ENCODE measurements at places on chromosomes 7 and 10.

DNA sequence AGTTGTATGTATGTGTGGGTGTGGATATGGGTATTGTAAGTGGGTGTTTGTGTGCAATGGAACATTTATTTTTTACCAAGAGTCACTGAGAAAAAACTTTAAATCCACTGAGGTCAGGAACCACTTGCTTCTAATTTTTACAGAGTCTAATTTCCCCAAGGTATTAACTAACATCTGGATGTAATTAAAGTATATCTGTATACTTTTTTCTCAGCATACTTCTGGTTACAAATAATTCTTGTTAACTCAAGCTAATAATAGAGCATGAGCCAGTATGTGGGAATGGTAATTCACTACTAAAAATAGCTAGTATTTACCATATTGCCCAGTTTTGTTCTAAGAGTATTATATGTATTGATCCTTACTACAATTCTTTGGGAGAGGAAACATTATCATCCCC is 24.6 kb upstream of the STEAP4 start:
- DNase-seq, result peak; percentile 57

DNA sequence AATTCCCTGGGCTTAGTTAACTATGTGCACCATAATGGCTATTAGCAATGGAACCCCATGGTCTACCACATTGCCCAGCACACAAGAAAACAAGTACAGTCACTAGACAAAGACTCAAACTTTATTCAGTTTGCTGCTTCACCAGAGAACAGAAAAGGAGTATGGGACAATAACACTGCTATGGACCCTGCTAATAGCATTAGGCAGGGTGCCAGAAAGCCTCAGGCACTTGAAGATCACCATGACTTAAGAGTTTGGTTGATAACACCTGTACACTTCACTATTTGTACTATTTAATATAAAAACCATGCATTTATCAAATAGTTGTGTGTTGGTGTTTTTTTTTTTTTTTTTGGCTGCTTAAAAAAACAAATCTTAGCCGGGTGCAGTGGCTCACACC is 159.6 kb downstream of the KMT2E start:
- DNase-seq, result no peak

- DNase-seq, result no peak
These were observed 293.3 kb downstream of the USP6NL start for GRCh38 chr10:11317936-11318670.

DNA sequence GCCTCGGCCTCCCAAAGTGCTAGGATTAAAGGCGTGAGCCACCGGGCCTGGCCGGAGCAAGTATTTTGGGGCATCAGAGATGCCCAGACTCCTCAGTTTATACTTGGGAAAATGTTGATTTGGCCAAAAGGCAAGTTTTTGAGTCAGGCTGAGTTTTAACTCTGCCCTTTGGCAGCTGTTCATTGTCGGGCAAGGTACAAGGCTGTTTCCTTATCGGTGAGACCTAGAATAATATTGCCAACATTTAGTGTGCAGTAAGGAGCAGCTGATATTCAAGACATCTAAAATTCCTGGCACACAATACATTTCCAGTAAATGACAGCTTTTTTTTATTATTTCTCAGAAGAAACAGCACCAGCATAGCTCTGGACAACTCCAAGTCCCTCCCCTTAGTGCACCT is 147.6 kb upstream of the C7orf33 start:
- no peak for DNase-seq

GRCh38 chr7:140215281-140215680 is 38.5 kb upstream of the KDM7A start:
- DNase-seq, result no peak

DNA sequence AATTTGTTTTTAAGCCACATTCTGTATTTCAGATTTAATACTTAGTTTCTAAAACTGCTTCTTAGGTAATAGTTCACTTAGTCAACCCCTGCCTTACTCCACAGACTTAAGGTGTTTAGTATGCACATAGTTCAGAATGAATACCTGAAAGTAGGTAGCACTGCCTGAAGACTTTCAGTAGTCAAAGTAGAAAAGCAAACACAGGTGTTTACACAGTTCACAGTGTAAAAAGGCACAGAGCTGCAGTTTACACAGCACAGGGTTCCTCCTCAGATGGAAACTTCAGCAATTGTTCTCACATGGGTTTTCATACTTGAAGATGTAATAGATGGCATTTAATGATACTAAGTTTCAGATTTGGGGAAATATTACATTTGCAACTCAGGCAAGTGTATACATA is 3.1 kb upstream of the PKD1L1 start:
- DNase-seq, result no peak

DNA sequence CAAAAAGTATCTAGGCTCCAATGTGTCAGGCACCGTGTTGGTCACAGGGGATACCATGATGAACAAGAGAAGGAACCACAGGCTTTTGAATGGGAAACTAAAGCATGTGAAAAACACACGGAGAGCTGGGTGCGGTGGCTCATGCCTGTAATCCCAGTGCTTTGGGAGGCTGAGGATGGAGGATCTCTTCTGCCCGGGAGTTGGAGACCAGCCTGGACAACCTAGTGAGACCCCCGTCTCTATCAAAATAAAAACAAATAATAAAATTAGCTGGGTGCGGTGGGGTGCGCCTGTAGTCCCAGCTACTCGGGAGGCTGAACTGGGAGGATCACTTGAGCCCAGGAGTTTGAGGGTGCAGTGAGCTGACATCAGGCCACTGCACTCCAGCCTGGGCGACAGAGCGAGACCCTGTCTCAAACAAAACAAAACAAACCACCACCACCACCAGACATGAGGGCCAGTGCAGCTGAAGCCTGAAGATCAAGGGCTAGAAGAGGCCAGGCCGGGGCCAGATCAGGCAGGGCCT is 611 bp upstream of the COPS6 start:
- no peak for DNase-seq

DNA sequence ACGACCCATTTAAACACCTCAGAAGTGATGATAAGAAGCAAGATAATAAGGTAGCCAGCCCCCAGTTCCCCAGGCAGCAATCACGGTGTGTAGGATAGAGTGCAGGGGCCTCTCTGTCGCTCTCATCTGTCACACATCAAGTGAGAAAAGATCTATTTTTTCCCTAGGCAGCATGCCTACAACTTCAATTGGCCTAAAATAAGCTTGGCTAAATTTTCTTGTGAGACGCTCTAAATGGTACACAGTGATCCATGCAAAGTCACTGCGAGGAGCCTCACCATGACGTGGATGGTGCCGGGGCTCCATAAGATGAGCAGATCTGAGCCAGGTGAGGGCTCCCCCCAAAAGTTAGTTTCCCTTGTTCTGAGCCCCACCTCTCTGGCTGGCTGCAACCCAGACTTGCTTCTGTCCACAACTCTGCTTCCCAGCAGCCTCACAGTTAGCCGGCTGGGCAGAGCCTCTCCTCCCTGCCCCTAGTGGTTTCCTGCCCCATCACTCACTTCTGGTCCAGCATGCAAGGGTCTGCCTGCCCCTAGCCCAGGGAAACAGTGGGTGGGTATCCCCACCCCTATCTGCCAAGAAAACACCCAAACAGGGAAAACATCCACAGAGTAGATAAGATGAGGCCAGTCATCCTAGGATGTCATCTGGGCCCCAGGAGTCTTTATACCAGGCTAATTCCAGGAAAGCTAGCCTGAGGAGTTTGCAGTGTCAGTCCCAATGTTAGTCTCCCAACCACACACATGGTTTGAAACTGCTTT is 342.1 kb downstream of the GRID1 start:
- DNase-seq, result no peak

DNA sequence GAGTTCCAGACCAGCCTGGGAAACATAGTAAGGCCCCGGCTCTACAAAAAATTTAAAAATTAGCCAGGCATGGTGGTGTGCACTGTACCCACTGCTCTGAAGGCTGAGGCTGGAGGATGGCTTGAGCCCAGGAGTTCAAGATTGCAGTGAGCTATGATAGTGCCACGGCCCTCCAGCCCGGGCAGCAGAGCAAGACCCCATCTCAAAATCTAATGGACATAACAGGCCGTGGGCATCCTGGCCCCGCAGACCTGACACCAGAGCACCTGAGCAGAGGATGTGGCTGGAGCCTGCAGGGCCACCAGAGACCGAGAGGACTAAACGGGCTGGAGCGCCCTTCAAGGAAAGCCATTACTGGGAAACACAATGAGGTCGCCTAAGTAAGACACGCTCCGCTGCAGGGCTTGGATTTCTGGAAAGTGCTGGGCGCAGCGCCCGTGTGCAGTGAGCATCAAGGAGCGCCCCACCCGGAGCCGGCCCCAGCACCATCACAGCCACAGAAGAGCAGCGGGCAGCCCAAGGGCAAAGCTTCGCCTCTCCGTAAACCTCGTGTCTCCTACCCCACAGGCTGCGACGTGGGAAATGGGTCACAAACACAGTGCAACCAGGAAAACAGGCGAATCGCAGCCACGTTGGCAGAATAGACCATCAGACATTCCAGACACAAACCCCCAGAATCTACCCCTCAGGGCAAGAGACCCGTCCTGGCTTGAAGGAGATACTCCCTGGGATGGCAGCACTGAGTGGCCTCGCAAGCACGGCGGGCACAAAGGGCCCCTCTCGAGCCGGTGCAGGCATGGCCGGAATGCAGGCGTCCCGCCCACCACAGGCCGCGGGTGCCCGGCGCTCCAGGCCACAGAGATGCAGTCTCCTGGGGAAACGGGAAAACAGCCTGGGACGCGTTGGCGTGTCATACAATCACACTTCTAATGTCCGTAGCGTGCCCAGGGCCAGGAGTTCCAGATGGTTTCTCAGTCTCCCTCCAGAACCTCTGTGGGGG is 4.9 kb downstream of the RADIL start:
- no peak for DNase-seq

DNA sequence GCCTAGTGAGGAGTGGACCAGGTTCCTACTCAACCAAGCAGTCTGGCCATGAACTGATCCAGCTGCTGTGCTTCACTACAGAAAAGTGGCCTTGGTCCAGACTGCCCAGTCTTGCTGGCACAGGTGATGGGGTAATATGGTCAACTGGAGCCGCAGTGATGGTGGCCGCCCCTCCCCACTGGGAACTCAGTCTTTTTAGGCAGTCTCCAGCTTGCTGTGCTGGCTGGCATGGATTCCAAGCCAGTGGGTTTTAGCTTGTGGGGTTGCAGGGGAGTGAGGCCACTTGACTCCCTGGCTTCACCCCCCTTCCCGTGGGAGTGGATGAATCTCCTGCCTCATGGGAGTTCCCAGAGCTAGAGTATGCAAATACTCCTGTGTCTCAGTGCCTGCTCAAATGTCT is 52.7 kb upstream of the CDK6 start:
- no peak for DNase-seq

DNA sequence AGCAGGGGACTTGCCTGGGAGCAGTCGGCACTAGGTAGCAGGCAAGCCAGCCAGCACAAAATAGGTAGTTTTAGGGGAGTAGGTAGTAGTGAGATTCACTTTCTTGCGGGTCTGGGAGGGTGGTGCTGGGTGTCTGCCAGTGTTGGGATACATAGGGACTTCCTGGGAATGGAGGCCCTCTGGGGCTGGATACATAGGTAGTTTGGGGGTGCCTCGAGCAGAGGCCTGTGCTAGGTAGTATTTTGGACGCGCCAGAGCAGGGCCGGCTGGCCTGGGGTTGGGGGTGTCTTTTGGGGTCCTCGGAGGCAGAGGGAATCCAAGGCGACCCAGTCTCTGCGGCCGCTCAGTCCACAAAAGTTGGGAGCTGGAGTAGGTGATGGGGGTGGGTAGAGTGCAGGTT is 2.0 kb upstream of the HOXA3 start:
- DNase-seq, result no peak

- no peak for DNase-seq
These were observed 82.0 kb downstream of the GRK5 start for GRCh38 chr10:119289227-119289920.

- no peak for DNase-seq
These were observed 120.4 kb upstream of the TARP start for GRCh38 chr7:38393874-38394273.

GRCh38 chr7:83629117-83629880 is 19.6 kb downstream of the SEMA3E start:
- no peak for DNase-seq

DNA sequence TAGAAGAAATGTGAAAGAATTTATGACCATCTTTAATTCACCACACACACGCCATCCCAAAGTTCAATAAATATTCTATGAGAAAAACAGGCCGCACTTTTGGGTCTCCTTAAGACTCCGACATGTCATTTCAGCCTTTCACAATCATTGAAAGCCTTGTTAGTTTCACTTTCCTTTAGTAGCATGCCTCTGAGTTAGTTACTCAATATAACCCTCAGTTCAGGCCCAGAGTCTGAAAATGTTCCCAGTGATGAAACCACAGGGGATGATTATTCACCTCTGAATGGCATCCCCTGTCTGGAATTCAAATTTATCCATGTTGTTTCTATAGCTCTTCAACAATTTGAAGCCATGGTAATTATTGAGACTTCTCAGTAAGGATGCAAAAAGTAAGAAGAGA is 278.1 kb upstream of the NRP1 start:
- peak; percentile 59 for DNase-seq

GRCh38 chr7:30433082-30433481 is 45.5 kb downstream of the NOD1 start:
- peak; percentile 39 for DNase-seq

DNA sequence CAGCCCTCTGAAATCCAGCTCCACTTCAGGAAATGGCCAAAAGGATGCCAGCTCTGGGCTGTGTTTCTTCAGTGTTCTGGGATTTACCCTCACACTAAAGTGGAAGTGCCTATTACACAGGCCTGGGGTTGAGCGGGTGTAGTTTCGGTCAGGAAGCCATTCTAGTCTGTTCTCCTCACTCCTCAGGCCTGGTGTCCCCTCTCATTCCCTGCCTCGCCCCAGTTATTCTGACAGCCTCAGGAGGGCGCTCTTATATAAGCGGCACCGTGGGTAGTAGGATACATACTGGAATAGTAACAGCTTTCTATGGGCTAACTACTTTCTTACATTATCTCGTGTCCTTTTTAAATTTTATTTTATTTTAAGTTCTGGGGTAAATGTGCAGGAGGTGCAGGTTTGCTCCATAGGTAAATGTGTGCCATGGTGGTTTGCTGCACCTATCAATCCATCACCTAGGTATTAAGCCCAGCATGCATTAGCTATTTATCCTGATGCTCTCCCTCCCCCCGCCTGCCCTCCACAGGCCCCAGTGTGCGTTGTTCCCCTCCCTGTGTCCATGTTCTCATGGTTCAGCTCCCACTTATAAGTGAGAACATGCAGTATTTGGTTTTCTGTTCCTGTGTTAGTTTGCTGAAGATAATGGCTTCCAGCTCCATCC is 12.2 kb upstream of the LGI1 start:
- peak; percentile 22 for DNase-seq

DNA sequence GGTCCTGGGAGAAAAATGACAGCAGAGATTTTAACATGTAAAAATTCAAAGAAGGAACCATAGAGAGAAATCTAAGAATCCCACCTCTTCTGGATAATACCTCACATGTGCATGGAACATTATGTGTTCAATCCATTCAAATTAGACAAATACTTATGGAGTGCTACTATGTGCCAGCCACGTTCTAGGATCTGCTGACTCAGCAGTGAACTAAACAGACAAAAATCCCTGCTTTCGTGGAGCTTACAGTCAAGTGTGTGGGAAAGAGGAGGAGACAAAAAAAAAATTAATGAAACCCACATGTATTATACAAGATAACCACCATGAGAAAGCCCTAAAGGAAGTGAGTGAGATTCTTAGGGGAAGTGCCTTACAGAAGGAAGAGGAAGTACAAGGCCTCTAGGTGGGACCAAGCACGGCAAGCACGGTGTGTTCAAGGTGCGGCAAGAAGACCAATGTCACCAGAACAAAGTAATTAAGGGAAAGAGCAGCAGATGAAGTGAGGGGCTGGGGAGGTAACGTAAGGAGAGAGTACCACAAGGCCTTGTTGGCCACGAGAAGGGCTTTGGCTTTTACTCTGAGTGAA is 71.0 kb downstream of the SLC25A13 start:
- DNase-seq, result no peak

GRCh38 chr7:157312941-157313340 is 23.9 kb upstream of the DNAJB6 start:
- DNase-seq, result no peak

- peak; percentile 69 for DNase-seq
These were observed 115.1 kb upstream of the MEOX2 start for GRCh38 chr7:15801551-15801950.

All from fibroblast of skin of right quadriceps (primary cell).